ENCODE measurements at places on chromosomes 2 and 18.

DNA sequence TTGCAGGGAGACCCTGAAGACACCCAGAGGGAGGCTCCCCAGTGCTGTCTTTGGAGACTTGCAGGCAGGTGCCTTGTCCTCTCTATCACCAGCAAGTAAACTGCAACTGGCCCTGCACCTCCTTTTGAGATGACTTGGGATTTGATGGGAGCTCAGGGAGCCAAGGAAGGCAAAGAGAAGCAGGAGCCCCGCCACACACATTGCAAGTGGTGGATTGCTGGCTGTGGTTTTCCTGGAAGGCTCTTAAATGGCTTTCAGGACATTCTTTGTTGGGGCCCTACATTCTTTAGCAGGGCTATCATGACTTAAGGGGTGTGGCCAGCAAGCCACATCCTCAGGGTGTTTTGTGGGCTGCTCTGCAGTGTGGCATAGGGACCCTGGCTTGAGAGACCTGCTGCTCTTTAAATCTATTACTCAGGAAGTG is 39.9 kb upstream of the CDC42EP3 start:
- no peak for DNase-seq

GRCh38 chr2:84938194-84938879 is 32.6 kb upstream of the KCMF1 start:
- DNase-seq = no peak

GRCh38 chr2:47815764-47816163 is 32.8 kb downstream of the MSH6 start:
- no peak for DNase-seq

DNA sequence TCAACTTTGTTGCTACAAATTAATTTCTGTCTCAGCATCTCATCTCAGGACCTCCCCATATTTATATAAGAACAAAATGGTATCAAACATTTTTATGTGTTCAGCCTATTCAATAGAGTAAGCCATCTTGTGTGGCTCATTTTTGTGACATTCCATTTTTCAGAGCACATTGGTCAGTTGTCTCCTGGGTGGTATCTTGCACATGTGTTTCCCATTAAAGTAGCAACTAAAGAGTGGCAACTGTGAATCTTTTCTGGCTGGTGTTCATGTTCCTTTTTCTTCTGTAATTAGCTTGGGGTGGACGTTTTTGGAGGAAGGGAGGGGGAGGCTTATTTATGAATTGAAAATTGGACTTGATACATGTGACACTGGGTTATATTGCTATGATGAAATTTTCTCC is 45.4 kb upstream of the EFEMP1 start:
- no peak for DNase-seq

DNA sequence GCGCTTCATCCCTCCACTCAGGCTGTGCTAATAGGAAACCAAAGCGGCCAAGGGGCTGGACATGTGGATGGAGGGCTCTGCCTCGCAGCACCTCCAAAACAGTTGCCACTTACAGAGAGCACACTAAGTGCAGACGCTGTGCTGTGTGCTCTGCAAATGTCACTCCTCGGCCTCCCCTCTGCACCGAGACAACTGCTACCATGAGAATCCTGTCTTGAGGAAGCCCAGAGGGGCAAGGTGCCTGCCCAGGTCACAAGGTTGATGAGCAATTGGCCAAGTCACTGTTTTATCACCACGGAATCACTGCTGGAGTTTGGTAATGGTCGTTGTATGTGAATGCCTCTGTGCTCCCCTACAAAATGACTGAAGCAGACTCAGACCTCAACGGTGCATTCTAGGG is 132.2 kb downstream of the SEPTIN10 start:
- DNase-seq = no peak
